ENCODE measurements at places on chromosomes 13 and 19.

GRCh38 chr13:114099191-114099590 lies 33.2 kb downstream of the RASA3 start:
- DNase-seq, result peak; percentile 58

DNA sequence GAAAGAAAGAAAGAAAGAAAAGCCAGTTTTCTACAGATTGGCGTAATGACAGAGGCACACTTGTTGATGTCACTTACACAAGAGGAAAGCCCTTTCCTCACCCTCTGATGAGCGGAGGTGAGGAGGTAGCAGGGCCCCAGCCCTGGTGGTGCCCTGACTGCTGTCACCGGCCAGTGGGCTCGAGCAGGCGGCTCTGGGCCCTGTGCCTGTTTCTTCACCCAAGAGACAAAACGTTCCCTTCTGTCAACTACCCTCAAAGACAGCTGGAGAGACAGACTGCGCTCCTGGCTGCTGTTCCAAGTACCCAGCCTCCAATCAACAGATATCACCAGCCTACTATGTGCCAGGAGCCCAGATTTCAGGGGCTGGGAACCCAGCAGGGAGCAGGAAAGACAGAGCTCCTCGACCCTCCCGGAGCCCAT lies 10.1 kb downstream of the EPS15L1 start:
- no peak for DNase-seq

- no peak for DNase-seq
Observed at GRCh38 chr19:39752390-39752789, 14.6 kb upstream of the CLC start.

- no peak for DNase-seq
Observed at GRCh38 chr13:79986890-79987289, 354.0 kb downstream of the SPRY2 start.

GRCh38 chr13:50668691-50669271 lies 174.7 kb downstream of the DLEU7 start:
- no peak for DNase-seq

- DNase-seq, result no peak
Observed at GRCh38 chr13:90416519-90416918, 931.0 kb upstream of the MIR17HG start.

DNA sequence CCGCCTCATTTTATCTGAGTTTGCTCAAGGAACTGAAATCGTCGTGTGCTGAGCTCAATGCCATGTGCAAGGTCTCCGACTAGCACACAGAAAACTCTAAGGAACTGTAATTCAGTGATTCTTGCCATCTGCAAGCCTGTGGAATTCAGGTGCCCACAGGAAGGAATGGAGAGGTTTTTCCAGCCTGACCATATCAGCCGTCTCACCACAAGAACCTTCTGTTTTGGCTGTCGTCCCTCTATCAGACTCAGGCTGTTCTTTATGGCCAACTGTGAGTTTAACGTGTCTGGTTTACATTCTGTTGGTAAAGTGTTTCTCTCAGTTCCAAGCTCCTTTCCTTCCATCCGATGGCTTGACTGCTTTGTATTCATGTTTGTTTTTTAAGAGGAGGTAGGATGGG lies 293.5 kb downstream of the SPRY2 start:
- no peak for DNase-seq

DNA sequence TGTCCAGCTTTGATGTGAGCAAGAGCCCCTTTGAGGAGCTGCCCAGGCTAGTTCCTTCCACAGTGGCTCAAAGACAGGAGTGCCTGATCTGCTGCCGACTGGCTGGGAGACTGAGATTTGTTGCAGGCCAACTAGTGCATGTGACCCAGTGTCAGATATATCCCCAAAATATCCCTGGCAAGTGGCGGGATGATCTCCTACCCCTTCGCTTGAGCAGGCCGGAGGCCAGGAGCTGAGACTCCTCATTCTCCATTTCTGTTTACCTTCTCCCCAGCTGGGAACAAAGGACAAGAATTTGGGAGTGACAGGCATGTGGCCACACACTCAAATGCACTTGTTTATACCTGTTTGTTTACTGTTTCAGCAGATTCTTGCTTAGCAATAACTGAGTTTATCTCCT lies 37.1 kb upstream of the XPO4 start:
- DNase-seq, result no peak

- DNase-seq, result no peak
Observed at GRCh38 chr13:28718196-28718542, 601 bp downstream of the SLC46A3 start.

DNA sequence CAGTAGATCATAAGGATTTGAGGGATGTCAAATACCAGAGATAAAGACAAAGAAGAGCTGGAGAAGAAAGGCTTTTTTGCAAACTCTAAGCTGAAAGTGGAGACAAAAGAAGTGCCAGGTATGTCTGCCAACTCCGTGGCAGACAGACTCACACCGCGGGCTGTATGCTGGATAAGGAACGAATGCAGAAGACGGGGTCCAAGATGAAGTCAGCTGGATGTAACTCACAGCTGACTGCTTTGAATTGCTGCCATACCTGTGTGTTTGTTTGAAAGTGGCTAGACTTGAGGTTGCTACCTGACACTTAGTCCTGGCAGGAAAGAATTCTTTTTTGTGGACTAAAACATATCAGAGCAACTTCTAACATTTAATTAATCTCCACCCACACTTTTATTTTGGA lies 398.8 kb downstream of the DLEU7 start:
- no peak for DNase-seq

DNA sequence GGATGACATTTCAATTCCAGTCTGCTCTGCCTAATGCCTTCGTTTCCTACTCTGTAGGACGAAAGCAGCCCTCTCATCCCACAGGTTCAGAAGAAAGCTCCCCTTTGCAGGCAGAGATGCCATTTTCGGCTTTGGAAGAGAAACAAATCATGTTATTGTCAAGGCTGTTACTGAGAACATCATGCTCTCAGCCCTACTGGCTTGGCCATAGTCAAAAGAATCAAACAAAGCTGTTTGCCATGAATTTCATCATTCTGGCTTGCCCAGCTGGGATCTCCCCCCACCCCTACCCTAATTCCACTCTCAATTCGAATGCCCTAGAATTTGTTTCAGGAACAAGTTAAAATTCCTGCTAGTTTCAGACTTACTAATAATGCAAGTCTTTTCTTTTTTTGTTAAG lies 162.3 kb upstream of the SERP2 start:
- DNase-seq, result no peak
